ENCODE measurements at places on chromosomes 1 and 21.

- DNase-seq: no peak
Observed at GRCh38 chr1:25914074-25914995, 8.1 kb upstream of the STMN1 start.

DNA sequence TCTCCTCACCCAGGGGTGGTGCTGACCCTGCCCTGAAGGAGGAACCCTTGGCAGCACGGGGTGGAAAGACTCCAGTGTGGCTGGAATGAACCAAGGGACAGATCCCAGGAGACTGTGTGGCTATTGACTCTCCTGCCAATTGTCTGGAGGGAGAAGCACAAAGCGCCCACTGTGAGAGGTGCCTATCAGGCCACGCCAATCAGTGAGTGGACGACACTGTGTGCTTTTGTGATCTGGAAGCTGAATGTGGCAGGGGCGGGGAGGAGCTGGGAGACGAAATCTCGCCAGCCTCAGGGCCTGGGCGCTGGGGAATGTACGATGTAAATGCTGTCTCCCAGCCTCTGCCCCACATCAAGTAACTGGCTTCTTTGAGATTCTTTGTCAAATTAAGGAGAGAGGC, 167.1 kb downstream of the ZBTB18 start:
- DNase-seq: no peak

- no peak for DNase-seq
Observed at GRCh38 chr21:22019766-22020165, 1021.6 kb downstream of the NCAM2 start.

- DNase-seq: peak; percentile 81
Observed at GRCh38 chr1:205488074-205488723, 16.3 kb upstream of the CDK18 start.

DNA sequence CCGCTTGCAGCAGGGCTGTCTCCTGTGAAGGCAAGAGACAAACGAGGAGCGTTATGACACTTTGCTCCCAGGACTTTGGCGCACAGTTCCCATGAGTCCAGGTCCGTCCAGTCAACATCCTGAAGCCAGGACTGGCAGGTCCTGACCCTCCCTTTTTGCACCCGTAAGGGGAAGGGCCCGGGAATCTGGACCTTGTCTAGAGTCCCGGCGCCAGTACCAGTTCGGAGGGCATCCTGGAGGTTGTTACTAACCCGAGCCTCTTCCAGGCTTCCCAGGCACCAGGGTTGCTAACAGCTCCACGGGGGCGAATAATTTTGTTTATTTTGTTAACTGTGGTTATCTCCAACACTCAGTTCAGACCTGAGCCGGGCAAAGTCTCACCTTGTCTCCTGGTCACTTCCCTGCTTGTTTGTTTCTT, 682 bp upstream of the RWDD3 start:
- peak; percentile 15 for DNase-seq

GRCh38 chr1:165671526-165671925, 26.8 kb downstream of the ALDH9A1 start:
- DNase-seq: no peak

DNA sequence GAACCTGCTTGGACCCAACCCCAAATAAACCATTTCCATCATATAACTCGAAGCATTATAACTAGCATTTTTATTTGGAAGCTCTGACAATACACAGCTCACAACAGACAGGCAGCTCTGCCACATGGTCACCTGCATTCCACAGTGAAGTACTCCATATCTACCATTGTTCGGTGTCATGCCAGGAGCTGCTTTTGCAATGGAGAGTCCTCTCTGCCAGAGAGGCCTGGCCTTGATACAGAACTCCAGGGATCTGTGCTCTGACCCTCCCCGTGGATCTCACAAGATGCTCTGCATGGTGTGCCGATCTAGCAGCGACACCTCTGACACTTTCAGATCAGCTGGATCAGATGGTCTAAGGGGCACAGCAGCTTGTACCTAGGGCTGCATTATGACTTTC, 109.6 kb downstream of the SYF2 start:
- DNase-seq: no peak

DNA sequence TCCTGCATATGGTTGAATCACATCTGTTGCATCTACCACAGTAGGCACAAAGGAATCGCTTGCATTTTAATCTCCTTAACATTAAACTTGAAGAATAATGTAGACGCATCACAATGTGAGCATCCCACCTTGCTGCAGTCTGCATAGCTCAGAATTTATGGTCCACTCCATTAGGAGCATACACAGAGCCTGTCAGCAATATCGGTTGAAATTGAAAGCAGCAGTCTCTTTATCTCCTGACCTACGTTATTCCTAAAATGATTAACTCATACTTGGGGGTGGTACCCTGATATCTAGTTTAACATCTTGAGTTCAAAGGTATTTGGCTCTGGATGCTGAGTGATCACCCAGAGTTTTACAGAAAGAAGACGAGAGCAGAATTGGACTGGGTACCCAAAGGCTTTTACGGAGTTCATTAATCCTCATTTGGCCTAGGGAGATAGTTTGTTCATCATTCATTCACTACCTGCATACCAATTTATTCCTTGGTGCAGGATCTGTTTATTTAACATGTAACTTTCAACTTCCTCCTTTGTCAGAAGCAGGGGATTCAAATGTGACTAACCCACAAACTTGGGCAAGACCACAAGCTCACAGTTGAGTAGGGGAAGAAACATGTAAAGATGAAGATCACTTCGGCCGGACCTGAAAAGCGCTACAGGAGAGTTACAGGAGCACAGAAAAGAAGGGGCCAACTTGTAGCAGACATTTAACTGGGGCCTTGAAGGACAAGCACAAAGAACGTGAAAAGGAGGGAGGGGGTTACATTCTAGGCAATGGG, 187.9 kb downstream of the DAB1 start:
- peak; percentile 54 for DNase-seq

DNA sequence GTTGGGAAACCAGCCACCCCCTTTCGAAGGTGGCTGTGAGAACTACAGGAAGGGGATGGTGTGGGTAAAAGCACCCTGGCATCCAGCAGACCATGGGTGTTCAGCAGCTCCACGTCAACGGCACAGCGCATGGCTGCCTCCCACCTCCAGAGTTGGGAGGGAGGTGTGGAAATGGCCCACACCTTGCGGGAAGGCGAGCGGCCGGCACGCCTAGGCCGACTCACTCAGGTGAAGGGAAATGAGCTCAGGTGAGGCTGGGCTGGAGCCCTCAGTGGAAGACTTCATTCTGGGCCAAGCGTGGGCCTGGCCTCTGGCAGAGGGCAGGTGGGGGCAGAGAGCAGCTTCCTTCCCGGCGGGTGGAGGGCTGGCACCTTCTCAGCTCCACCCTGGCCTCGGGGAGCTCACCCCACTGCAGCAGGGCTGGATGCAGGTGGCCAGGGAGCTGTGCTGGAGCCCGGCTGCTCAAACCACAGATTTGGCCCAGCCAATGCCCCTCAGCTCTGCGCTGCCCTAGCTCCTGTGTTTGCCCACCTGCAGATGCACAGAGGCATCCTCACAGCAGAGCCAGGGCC, 24.8 kb upstream of the ALDH4A1 start:
- no peak for DNase-seq

GRCh38 chr1:109826930-109827349, 63.2 kb upstream of the EPS8L3 start:
- peak; percentile 61 for DNase-seq

DNA sequence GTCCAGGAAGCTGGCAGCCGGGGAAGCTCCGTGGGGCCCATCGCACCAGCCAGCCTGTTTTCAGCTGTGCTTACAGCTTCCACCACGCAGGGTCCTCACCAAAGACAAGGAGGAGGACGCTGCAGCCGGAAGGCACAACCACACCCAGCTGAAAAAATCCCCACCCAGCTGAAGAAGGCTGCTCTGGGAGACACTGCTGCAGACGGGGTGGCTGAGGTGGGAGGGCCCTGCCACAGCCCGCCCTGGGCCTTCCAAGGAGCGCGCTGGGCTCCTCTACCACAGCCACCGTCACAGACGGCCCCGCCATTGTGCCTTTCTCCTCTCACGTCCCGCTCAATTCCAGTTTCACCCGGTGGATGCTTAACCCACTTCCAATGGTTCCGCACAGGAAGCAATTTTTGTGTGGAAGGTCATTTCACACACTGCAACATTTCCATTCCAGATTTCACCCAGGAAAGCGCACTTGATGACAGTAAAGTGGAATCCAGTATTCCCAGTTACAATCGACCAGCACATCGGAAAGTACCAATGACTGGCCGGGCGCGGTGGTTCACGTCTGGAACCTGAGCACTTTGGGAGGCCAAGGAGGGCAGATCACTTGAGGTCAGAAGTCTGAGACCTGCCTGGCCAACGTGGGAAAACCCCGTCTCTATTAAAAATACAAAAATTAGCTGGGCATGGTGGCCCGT, 47.9 kb downstream of the NPHP4 start:
- DNase-seq: no peak

- no peak for DNase-seq
Observed at GRCh38 chr1:214550857-214551435, 456 bp downstream of the PTPN14 start.

DNA sequence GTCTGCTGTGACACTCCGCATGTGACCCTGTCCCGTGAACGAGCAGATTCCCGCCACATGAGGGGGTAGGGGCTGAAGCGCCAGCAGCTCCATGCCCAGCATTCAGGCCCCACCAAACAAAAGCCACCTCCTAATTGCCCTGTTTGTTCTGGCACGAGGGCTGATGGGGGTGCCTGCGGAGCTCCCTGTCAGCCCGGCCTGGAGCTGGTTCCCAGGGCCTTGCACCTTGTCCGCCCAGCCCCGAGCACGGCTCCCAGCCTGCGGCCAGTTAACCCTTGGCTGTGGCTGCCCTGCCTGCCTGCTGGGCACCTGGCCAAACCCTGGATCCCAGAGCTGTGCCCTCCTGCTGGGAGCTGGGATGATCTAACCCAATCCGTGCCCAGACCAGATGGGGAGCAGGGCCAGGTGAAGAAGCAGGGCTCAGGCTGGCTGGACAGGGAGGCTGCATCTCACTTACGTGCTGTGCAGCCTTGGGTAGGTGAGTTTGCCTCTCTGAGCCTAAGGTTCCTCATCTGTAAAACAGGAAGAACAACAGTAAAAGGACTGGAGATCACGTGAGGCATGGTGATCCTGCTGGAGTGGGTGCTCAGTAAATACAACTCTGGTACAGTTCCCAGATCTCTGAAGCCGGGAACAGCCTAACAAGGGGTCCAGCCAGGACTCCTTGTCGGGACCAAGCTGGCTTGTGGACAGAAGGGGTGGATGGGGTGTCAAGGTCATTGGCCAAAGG, 110.9 kb upstream of the IFFO2 start:
- no peak for DNase-seq

- peak; percentile 71 for DNase-seq
Observed at GRCh38 chr1:201119206-201120197, 7.3 kb upstream of the CACNA1S start.

- DNase-seq: no peak
Observed at GRCh38 chr1:46411601-46412341, 17.7 kb downstream of the FAAH start.

- no peak for DNase-seq
Observed at GRCh38 chr21:43827015-43827611, 37.7 kb downstream of the RRP1 start.

GRCh38 chr1:207863893-207864535, 46.9 kb downstream of the CD34 start:
- DNase-seq: peak; percentile 86

- peak; percentile 50 for DNase-seq
Observed at GRCh38 chr1:160664573-160665051, 17.8 kb upstream of the SLAMF1 start.

- no peak for DNase-seq
Observed at GRCh38 chr1:63643517-63643916, 50.3 kb downstream of the PGM1 start.

DNA sequence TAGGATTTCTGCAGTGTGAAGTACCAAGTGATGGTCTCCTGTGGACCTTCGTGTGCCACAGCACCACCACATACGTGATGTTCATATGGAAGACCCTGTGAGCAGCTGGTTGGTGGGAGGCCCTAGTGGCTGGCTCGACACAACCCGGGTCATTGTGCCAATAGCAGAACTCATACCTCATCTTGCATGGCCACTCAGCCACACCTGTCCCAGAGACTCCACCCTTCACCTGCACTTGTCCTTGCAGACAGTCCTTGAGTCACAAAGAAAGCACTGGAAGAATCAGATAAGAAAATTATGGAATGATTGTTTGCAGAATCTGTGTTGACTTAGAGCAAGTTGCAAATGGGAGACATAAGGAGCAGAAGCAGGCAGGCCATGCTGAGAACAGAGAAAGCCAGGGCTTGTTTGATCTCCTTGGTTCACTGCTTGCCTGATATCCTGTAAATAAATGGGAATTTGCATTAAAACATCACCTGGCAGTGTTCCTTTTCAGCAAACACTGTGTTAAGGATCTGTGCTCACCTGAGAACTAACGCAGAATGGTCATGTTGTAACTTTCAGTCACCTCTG, 307.7 kb downstream of the SIPA1L2 start:
- no peak for DNase-seq

DNA sequence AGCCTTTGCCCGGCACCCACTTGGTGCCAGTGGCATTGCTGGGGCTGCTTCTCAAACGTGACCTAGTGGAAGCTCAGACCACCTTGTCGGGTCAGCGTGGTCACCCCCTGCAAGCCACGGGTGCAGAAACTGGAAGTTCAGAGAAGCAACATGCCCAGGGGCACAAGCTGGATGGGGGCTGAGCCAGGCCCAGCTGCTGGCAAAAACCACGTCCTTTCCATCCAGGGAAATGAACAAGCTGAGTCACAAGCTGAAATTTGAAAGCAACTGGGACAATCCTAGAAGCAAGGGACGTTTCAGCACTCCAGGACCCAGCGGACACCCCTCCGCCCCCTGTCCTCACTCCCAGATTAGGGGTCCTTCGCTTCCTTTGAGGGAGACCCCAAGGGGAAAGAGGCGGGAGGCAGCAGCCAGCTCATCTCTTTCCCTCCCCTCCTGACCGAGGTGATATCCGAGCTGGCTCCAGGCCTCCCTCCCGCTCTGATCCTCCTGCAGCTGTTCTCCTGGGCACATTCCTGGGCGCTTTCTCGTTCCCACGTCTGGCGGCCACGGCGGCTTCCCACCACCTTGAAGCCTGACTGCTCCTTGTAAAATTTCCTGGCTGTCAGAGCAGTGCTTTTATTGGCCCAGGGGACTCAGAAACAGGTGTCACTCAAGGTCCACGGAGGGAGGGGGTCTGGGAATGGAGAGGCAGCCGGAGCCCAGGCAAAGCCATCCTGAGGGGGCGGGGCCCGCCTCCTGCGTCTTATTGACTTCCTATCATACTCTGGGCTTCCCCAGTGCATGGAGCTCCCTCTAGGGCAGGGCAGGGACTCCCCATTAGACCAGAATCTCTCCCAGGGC, 62.8 kb downstream of the PAX7 start:
- DNase-seq: no peak

All from hematopoietic multipotent progenitor cell treated with erythropoietin and hydrocortisone succinate and interleukin-3 and kit ligand, for 6 days (in vitro differentiated cells).